Stimulated activated CD4-positive, alpha-beta T cell treated with anti-CD3 and anti-CD28 coated beads, Interleukin-1b, Interleukin-23, amount 100 ng/mL, for 4 hours (primary cell): ENCODE measurements at places on chromosomes 7 and 10.

DNA sequence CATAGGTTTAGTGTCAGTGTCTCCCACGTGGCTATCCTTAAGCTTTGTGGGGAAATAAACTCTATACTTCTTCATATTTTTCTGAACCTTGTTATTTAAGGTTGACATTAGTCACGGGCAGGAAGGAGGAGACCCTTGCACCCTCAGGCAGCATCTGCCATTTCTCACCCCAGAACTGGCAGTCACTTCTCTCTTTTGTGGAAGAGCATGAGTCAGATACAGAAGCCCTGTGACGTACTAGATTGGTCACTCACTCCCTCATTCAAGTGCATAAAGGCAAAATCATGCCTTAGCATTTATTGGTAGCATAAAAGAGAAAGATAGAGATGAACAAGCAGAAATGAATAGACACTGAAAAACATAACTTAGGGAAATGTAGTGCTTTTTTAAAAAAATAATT, 206.0 kb upstream of the MDFIC start:
- DNase-seq, result no peak

- DNase-seq, result no peak
These were observed 9.7 kb downstream of the CAMK1D start for GRCh38 chr10:12358863-12359564.

GRCh38 chr7:105990727-105991453, 27.8 kb downstream of the CDHR3 start:
- no peak for DNase-seq

DNA sequence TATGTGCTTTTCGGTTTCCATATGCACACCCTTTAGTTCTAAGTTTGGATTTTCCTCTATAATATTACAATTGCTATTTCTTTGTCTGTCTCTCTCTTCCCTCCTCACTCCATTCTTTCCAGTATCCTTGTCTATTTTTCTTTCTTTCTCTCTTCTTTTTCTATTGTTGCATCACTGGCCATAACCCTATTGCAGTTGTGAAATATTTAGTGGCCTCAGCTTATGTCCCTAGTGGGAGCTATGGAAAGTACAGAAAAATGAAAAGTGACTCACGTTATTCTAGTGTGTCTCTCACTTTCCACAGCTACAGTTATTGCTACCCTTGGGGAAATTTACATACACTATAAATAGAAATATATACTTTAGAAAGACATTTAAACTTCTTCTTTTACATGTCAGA, 59.1 kb downstream of the CNTNAP2 start:
- no peak for DNase-seq

GRCh38 chr10:72563327-72563932, 62.4 kb downstream of the MICU1 start:
- no peak for DNase-seq

GRCh38 chr7:102029616-102030015, 212.2 kb downstream of the CUX1 start:
- DNase-seq, result no peak

DNA sequence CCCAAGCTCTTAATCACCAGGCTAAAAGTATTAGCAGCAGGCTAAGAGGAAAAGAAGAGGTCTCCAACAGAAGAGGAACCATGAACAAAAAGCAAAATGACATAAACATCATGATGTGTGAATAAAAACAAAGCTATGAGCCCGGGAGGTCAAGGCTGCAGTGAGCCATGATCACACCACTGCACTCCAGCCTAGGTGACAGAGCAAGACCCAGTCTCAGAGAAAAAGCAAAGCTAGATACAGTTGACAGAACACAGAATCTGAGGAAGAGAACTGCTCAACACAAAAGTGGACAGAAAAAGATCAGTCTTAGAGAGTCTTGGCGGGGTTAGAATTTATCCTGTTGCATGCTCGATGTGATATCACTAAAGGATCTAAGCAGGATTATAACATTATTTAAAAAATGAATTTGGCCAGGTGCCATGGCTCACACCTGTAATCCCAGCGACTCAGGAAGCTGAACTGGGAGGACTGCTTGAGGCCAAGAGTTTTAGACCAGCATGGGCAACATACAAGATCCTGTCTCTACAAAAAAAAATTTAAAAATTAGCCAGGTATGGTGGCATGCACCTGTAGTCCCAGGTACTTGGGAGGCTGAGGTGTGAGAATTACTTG, 37.5 kb downstream of the NT5C2 start:
- no peak for DNase-seq

GRCh38 chr7:55457801-55458200, 92.7 kb downstream of the LANCL2 start:
- DNase-seq, result no peak

DNA sequence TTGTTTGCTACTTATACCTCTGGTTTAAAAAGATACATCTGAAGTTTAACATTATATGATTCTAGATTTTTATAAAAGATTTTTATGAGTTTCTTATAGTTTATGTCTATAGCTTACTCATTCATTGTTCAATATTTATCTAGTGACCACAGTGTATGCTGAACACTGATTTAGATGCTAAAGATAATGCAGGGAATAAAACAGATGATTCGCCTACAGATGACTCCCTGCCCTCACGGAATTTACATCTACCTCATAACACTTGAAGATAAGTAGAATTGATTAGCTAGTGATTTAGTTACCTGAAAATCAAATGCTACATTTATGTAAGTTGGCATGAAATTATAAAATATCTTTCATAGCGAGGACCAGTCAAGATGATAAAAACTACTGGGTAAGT, 105.8 kb downstream of the HIPK2 start:
- no peak for DNase-seq

DNA sequence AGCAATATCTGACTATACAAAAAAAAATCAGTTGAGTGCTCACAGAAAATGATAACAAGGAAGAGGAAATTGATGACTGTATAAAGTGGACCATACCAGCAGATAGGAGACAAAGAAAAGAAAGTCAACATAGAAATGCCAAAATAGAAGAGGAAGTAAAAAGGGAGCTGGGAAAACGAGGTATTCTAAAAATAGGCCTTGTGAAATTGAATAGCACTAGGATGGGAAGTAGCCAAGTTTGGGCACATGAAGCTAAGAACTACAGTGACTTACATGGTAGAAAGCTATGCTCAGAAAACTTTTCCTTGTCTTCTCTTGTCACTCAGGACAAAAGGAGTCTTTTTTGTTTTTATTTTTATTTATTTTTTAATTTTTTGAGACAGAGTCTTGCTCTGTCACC, 76.2 kb upstream of the APBB1IP start:
- DNase-seq, result no peak

DNA sequence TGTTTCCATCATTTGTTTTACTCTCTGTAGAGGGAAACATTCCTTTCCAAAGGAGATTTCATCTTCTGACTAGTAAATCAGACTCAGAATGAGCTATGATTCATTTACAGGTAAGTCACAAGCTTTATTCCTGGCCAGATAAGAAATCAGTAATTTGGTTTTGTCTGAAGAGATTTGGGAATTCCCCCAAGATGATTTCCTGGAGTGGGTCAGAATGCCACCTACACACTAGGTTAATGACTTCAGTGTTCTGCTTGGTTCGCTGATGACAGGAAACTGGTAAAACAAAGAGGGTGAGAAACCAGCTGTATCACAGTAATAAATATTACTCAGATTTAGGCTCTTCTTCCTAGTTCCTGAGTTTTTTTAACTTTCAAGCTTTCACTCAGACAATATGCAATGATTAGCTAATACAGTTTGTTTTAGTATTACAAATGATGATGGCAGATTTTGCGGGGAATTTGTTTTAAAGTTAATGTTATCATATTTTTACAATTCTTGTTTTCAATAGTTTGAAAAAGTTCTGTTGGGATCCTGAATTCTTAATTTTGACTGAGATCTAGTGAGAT, 8.3 kb upstream of the ASZ1 start:
- DNase-seq, result no peak

DNA sequence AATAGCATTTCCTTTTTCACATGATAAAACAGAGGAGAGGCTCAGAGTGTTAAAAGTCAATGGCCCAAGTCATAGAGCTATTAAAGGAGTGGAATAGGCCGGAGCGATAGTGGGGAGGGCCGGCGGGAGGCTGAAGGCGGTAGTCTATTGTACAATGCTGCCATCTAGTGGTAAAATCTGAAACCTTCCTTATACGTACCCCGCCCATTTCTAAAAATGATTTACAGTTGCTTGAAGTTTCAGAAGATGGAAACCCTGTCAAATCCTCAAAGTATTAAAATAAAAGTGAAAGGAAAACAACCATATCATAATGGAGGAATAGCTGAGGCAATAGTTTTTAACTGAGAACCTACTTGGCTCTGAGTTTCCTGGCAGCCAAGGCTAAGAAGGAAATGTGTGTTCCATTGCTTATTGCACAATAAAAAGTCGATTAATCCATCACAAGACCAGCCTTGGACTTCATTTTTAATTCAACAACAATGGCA, 209.1 kb downstream of the CCSER2 start:
- peak; percentile 30 for DNase-seq

GRCh38 chr7:128203710-128204214, 37.3 kb upstream of the LEP start:
- DNase-seq, result no peak

DNA sequence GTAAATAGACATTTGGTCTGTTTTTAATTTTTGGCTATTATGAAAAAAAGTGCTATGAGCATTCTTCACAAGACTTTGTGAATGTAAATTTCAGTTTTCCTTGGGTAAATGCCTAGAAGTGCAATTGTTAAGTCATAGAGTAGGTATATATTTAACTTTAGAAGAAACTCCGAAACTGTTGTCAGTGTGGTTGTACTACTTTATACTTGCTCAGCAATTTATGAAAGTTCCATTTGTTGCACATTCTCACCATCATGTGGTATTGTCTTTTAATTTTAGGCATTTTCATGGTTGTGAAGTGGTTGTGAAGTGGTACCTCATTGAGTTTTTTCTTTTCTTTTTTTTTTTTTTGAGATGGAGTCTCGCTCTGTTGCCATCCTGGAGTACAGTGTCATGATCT, 60.0 kb downstream of the TYW1 start:
- no peak for DNase-seq

DNA sequence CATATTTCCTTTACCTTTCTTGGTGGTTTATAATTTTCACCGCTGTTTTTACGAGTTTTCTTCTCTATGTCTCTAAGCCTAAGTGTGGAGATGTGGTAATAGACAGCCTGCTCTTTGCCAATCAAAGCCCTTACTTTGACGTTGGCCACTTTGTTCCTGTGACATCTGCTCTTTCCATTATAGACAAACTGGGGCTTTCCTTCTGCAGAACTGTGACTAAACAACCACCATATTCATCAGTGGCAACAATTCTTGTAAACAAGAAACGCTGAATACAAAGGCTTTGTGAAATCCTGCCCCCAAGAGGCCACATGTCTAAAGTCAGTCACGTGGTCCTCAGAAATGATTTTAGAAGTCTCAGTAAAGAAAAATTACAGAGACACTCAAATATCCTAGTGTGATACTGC, 59.6 kb upstream of the CAPZA2 start:
- no peak for DNase-seq

DNA sequence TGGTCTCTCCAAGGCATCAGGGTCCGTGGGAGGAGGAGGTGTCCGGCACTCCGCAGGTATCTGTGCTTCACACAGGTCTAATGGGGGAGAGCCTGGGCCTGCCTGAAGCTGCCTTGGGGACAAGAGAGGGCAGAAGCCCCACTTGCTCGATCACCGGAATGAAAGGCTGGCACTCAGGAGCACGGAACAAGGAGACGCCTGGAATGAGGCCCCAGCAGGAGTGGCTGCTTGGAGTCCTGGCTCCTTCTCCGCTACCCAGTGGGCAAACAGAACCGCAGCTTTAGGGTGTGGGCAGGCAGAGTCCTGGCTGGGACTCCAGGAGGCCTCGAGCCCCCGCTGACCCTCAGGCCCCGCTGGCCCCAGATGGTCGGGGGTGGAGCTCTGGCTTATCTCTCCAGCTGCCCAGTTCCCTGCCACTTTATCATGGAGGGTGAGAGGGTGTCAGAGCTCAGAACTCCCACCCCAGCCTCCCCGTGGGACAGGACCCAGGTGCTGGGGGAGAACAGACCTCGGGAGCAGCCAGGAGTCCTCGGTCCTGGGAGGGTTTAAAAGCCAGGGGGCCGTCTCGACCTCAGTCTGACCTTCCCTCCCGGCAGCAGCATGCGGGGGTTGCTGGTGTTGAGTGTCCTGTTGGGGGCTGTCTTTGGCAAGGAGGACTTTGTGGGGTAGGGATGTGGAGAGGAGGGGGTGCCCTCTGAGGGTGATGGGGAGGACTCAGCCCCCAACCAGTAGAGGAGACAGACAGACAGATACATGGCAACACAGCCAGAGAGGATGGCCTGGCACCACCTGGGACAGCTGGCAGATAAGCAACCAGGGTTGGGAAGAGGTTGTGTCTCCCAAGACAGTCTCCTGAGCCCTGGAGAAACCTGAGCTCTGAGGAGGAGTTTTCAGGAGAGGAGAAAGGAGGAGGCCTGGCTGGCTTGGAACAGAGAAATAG, at the start of gene CPA1:
CPA1 (plus strand) TSS at position 574 of the 940 bp plus-strand sequence; CDS start at position 601, 27 bp downstream.
- DNase-seq, result no peak
